ENCODE measurements at places on chromosomes 12 and 14.

DNA sequence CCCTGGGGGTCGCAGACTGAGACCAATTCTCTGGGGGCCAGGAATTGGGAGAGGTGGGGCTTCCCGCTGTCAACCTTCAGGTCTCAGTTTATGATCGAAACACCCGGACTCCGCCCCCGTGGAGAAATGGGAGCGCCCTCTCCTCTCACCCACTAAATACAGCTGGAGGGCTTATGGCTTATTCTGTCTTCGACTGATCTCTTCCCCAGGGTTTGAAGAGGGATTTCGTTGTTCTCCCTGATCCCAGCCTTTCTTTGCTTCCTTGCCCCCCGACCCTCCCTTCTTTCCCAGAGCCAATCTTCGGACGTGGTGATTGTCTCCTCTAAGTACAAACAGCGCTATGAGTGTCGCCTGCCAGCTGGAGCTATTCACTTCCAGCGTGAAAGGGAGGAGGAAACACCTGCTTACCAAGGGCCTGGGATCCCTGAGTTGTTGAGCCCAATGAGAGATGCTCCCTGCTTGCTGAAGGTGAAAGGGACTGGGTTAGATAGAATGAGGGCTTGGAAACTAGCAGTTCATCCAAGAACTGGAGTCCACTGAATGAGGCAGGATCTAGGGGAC lies 607 bp downstream of the OS9 start:
- no peak for DNase-seq

GRCh38 chr14:63178912-63179311 lies 25.3 kb upstream of the RHOJ start:
- DNase-seq: no peak

DNA sequence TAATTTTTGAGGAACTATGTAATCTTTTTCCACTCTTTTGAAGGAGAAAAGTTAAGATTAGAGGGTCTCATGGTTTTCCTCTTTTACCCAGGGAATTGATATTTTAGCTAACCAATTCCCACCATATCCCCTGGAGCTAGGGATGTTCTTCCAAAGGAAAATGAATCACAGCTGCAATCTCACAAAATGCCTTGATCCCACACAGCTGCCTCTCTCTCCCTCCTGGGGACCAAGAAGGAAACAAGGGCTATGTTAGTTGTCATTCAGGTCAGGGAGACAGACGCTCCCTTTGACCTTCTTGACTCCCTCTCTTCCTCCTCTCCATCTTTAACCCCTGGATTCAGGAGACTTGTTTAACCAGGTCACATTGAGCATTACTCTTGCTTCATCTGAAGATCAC lies 9.5 kb downstream of the DCN start:
- no peak for DNase-seq

DNA sequence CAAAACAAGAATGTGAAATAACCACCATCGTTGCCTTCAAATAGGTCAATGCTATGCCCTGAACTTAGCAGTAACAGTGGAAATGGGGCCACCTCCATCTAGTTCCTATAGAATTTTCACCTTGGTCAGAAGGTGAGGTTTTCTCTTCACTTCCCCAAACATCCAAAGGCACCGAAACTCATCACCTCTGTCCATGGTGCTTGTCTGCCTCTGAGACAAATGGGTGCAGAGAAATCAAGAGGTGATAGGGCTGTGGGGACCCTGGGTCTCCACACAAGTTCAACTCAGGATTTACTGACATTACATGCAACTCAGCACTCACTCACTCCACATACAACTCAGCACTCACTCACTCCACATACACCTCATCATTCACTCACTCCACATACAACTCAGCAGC lies 26.2 kb upstream of the TMEM132C start:
- no peak for DNase-seq

DNA sequence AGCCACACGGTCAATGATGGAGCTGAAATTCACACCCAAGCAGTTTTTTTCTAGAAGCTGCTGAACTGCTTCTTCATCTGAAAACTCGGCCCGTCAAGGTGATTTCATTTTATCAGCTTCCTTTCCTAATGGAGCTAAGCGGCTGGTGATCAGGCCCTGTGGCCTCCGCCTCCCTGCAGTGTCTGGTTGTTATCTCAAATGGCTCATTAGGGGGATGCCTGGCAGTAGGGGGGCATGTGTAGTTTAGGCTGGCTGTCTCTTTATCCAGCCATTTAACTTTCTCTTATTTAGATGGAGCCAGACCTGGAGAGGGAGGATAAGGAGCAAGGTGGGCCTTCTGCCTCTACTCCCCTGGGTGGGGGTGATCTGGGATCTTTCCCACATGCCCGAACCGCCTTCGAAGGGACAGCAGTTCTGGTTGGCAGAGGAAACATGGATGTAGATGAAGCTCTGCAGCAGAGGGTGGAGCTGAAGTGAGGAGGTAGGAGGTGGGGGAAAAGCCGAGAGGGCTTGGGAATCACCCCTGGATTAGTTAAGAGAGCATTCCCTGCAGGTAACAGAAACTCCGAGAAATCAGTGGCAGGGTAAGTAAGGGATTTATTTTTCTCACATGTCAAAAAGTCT lies 64.4 kb downstream of the TGFB3 start:
- no peak for DNase-seq

- DNase-seq: no peak
These were observed 56.0 kb upstream of the BDKRB2 start for GRCh38 chr14:96148631-96149030.
